ENCODE measurements at places on chromosomes 1 and 21. TPM values are rescaled to one million over a fixed set of nuclear protein-coding genes. Genes with fewer than 3 reads are reported as not detected.

Gene CAMK2N1
- total RNA-seq, result 17.8 TPM

Gene GJA4
- 35.9 TPM for total RNA-seq

Gene KLHDC8A
- not detected for total RNA-seq

Gene CHIA
- not detected for total RNA-seq

Gene SLC35F3
- not detected for total RNA-seq

Gene LCE1D
- not detected for total RNA-seq

Measured in thoracic aorta endothelial cell (primary cell).